ENCODE measurements at places on chromosomes 7 and 10.

GRCh38 chr7:7521259-7521658, 14.4 kb downstream of the COL28A1 start:
- no peak for DNase-seq

GRCh38 chr7:41984888-41985287, 252.1 kb downstream of the GLI3 start:
- no peak for DNase-seq

GRCh38 chr10:60975716-60976115, 31.7 kb upstream of the RHOBTB1 start:
- DNase-seq = no peak

DNA sequence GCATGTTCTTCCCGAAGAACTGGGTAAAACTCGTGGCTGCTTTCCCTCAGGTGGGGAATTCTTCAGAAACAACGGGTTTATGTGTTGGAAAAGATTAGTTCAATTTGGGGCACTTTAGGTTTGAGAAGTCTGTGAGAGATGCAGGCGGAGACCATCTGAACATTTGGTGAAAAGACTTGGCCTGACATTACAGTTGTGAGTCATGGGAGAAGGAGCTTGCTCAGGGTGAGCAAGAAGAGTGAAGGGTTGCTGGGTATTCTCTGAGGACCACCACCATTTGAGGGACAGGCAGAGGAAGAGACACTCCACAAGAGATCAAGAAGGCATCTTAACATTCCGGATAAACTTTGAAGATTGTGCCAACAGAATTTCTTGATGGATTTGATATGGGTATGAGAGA, 88.6 kb downstream of the PODXL start:
- no peak for DNase-seq

DNA sequence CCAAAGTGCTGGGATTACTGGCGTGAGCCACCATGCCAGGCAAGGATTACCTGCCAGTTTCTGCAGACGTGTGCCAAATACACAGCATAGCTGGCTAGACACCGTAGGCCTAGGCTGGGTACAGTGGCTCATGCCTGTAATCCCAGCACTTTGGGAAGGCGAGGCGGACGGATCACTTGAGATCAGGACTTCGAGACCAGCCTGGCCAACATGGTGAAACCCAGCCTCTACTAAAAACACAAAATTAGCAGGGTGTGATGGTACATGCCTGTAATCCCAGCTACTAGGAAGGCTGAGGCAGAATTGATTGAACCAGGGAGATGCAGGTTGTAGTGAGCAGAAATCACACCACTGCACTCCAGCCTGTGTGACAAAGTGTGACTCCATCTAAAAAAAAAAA, 868 bp downstream of the RFC2 start:
- DNase-seq = no peak

DNA sequence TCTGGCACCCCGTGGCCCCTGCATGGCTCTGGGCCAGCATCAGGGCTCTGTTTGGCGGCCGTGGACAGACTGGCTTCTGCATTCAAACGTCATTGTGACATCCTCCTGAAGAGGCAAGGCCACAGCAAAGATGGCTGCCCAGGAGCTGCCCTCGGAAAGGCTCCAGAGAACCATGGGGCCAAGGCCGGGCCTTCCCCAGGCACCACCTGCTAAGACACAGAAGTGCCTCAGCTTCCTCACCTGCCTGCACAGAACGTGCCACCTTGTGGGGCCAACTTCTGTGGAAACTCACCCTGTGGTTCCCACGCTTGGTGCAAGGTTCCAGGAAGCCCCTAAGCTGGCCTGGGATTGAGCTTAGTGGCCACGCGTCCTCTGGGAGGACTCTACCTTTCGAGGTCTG, 396.9 kb downstream of the PTPRN2 start:
- no peak for DNase-seq

DNA sequence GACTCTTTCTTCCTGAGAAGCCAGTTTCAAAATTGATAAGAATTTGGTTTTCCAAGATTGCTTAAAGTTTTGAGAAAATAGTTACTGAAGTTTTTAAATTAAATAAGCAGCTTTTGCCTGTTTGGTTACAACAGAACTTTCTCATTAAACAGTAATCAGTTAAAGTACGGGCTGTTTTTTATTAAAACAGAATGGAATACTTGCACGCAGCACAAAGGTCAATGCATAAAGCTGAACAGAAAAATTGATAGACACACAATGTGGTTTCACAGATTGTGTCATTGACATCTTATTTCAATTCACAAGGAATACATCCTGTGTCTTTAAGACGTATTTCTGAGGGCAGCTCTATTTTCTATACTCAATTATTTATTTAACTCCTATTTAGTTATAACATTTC, 192.2 kb downstream of the PRKG1 start:
- DNase-seq = no peak

GRCh38 chr7:21538936-21539495, 3.8 kb upstream of the DNAH11 start:
- DNase-seq = no peak

DNA sequence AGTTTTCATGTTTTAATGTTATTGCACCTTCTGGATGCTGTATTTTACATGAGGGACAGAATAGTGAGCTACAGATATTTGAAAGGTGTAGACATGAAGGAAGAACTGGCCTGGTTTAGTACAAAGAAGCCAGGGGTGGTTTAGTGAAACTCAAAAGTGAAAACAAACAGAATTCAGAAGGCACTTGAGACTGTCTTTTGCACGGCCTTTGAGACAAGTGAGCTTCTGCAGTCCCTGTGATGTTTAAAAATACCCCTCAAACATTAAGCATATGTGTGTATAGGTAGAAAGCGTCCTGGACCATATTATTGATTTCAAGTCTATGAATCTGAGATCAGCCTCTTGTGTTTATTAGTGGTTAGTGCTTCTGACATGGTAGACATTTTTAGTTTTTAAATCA, 118.9 kb downstream of the CDK14 start:
- DNase-seq = no peak

- DNase-seq = no peak
These were observed 54.7 kb upstream of the GTF2IRD1 start for GRCh38 chr7:74399006-74399405.

DNA sequence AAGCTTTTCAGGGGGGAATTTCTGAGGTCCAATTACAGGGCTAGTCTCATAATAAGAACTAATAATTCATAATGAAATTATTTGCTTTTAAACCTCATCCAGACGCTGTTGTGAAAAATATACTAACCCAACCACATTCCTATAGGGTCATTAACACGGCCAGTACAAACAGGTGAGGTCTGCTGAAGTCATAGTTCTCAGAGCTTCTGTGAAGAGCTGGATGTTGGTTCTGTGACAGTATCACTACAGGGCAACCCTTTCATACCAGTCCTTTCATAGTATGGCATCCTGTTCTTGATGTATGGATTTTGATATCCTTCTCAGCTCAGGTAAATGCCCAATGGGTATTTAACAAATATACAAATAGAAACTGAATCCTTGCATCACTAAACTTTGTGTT, 62.3 kb upstream of the FAM133B start:
- no peak for DNase-seq

- no peak for DNase-seq
These were observed 19.8 kb downstream of the PIK3AP1 start for GRCh38 chr10:96700374-96701099.

- DNase-seq = no peak
These were observed 100.6 kb downstream of the DLG5 start for GRCh38 chr10:77825965-77826364.

- DNase-seq = peak; percentile 23
These were observed 167.0 kb upstream of the PPP1R3A start for GRCh38 chr7:114085592-114086501.
